Renal cortical epithelial cell (primary cell): ENCODE measurements at places on chromosomes 2 and 18.
A peak's percentile ranks its signal among the peaks of the same experiment; 100 is the strongest.

- DNase-seq: peak; percentile 10
Measured at GRCh38 chr18:41695441-41695840, 259.6 kb upstream of the PIK3C3 start.

- no peak for DNase-seq
Measured at GRCh38 chr2:235494716-235495372, 1.0 kb downstream of the AGAP1 start.

- DNase-seq: no peak
Measured at GRCh38 chr2:28469947-28470535, 25.8 kb upstream of the PLB1 start.

GRCh38 chr18:78240101-78240500 lies 739.5 kb upstream of the SALL3 start:
- DNase-seq: no peak

- peak; percentile 61 for DNase-seq
Measured at GRCh38 chr2:102489646-102490045, 16.6 kb downstream of the SLC9A4 start.

DNA sequence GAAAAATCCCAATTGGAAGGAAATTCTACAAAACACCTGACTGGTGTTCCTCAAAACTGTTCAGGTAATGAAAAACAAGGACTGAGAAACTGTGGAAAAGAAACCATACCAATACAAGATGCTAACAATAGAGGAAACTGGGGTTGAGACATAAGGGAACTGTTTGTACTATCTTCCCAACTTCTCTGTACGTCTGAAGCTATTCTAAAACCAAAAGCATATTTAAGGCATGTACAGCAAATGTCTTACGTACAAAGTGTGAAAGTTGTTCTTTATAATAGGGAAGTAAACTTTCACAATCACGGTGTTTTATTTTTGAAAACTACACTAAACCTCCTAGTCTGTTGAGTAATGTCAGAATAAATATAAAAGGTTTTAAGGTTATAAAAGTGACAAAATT lies 776.1 kb upstream of the RAB6C start:
- no peak for DNase-seq

- DNase-seq: no peak
Measured at GRCh38 chr2:2302359-2302758, 28.7 kb downstream of the MYT1L start.

GRCh38 chr2:218727502-218728165 lies 17.0 kb downstream of the TTLL4 start:
- DNase-seq: no peak

- DNase-seq: peak; percentile 24
Measured at GRCh38 chr2:76985387-76986136, 536.6 kb downstream of the LRRTM4 start.

DNA sequence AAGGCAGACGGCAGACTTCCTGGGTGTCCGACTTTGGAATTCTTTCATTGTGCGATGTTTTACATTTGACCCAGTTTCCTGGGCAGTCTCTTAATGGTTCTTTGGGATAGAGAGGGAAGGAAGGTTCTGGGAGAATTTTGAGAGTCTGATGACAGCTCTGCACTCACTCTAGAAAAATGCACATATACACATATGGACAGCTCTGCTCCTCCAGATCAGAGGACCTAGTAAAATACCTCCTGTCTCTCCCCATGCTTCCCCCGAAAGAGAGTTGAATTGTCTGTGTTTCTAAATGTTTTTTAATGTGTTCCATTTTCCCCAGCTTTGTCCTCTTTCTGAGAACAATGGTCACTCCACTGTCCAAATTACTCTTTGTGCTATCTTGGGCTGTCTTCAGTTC lies 102.0 kb upstream of the CXCR4 start:
- DNase-seq: no peak

DNA sequence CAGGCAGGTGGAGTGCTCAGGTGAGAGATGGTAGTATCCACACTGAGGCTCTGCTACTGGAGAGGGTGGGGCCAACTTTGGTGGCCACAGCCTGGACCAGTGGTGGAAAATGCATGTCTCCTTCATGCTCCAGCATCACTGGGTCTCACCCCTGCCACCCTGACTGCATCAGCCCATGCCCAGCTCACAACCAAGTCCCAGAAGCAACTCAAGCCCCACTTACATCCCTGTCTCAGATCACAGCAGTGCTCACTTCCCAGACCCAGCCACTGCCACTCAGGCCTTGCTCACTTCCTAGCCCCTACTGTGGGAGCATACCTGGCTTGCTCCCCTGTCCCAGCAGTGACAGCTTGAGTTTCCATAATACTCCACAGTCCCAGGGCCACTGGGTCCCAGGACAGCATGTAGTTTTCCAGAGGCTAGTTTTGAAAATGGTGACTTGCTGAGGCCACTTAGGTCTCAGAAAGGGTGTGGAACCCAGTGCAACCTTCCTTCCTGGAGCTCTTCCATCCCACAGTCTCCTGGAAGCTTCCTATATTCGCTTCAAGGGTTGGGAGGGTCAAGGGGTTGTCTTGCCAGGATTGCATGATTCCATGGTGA lies 58.8 kb downstream of the GPC1 start:
- no peak for DNase-seq

- DNase-seq: no peak
Measured at GRCh38 chr18:79399275-79400081, 3.7 kb downstream of the NFATC1 start.

- DNase-seq: no peak
Measured at GRCh38 chr18:74257083-74257482, 34.7 kb downstream of the CYB5A start.

DNA sequence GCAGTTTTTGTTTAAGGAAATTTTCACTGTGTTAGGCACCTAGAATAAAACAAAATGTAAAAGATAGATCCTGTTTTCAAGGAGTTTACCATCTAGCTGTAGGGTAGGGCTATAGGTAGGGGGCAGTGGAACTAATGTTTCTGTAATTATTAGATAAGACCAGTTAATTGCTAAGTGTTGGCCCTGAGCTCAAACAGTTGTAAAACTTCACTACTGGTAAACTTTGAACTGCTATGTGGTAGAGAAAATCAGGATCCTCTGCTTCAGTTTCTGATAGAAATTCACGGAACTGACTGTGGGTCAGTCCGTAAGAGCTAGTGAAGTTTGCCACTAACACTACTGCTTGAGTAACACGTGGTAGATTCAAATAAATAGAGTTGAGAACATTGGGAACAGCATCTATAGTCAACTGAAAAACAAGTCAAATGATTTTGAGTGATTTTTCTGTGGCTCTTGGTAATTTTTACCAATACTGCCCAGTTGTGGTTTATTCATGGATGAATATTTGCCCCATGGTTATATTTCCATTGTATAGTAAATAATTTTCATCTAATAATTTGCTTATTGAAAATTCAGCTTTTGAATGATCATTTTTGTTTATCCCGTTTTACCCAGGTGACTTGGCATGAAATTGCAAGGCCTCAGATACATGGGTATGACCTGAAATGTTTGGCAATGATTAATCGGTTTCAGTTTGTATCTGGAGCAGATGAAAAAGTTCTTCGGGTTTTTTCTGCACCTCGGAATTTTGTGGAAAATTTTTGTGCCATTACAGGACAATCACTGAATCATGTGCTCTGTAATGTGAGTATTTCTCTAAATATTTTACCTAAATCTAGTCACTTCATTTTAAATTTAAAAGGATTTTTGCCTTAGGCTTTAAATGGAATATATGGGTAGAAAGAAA lies 26.4 kb downstream of the ELP2 start:
- DNase-seq: peak; percentile 76

GRCh38 chr18:27750014-27750413 lies 426.9 kb downstream of the CDH2 start:
- DNase-seq: peak; percentile 83

DNA sequence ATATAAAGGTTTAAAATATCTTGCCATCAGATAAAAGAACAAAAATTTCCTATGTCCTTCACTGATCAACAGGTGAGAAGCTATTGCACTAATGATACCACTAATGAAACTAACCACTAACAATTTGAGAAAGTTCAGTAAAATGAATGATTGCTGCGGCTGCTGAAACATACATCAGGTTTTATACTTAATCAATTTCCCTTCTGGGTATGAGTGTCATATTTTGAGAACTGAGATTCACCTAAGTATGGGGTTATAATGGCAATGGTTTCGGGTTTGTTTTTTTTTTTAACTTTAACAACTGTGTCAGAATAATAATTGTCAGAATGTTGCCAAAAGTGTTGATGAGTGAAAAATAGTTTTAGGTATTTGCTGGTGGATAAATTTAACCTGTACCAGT lies 151.3 kb upstream of the SLC39A10 start:
- no peak for DNase-seq

DNA sequence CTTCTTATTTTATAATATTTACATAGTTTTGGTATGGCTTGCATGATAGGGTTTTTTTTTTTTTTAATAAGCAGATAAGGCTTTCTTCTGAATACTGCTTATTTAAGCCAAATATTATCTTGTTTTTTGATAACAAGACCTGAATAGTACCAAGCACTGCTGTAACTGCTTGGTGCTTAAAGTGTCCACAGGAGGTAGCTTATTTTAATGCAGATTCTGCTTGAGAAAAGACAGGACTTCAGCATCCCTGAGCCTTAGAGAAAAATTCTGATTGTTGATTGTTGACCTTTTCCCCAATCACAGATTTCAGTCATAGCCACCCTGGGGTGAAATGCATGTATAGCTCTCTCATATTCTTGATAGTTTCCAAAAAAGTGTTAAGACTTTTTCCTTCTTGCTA lies 336.4 kb downstream of the CTNNA2 start:
- no peak for DNase-seq

- DNase-seq: peak; percentile 31
Measured at GRCh38 chr2:178194600-178195389, 483 bp downstream of the OSBPL6 start.

DNA sequence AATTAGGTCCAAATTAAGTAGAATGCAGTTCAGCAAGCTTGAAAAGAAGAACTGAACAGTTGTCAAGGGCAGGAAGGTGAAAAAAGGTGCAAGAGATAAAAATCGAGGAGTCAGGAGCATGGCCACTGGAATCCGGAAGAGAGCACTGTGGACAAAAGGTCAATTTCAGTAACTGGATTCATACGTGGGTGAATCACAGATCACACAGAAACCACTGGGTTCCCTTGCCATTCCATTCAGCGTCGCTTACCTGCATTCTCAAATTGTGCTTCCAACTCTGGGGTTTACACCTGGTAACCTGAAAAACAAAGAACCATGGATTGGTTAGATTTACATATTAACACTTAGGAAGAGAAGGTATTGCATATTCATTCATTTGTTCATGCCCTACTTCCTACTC lies 21.6 kb upstream of the LMAN1 start:
- no peak for DNase-seq

DNA sequence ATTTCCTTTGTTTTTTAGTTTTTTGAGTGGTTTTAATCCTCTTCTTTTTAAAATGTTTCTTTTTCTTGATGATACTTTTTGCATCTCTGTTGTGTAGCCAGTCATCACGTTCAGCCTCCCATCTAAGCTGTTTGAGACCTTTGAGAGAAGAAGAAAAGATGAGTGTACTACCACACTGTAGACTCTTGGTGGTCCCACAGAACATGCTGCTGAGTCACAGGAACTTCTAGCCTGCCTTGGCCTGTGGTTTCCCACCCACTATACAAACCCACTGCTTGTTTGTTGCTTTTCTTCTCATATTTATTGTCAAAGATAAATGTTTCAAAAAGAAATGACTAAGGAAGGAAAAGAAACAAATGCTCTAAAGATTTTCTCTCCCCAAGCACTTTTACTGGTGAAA lies 5.5 kb downstream of the CEBPZOS start:
- DNase-seq: no peak

DNA sequence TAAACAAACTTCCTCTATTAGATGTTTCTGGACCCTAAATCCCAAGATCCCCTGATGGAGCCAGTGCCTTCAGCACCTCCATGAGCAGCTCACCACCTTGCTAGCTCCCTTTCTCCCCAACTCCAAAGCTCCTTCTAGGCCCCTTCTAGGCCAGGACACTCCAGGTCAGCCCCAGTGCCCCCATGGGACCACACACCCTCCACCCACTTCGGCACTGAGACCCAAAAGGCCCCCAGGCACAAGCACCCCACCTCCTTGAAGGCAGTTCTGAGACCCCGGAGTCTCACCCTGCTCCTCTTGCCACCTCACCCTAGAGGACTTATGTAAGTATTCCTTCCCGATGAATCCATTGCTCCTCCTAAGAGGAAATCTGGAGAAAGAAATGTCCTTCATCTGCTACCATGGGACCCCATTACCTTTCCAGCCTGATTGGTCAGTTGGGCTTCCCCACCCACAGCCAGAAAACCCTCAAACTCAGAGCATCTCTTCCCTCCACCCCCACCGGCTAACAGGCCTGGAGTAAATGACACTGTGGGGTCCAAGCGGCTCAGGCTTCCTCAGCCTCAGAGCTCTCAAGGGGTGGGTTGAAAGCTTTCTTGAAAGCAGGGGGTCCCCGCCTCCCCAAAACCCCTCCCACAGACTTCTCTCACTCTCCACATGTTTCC lies 9.8 kb upstream of the ARMC9 start:
- no peak for DNase-seq

- no peak for DNase-seq
Measured at GRCh38 chr18:58979615-58980014, 114.9 kb downstream of the ZNF532 start.

- peak; percentile 61 for DNase-seq
Measured at GRCh38 chr2:48346124-48346536, 183.8 kb upstream of the STON1 start.

DNA sequence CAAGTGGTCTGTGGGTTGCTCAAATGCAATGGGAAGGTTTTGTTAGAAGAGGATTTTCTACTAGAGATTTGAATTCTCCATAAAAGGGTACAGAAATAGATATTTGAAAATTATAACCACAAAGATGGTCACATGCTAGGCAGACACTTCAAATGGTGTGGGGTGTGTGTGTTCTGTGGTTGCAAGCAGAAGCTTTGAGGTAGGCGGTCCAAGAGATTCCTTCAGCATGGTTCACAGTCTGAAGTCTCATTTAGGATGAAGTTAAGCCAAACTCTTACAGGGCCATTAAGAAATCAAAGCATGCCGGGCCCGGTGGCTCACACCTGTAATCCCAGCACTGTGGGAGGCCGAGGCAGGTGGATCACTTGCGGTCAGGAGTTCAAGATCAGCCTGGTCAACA lies 38.3 kb upstream of the RMDN2 start:
- DNase-seq: peak; percentile 18

- DNase-seq: no peak
Measured at GRCh38 chr18:23359421-23359820, 93.7 kb upstream of the RIOK3 start.
